Gastrocnemius medialis (tissue), 4 donors: ENCODE measurements at places on chromosomes 3 and 15.

- DNase-seq, result no peak
These were observed 327.1 kb upstream of the GOLIM4 start for GRCh38 chr3:168422843-168423242.

DNA sequence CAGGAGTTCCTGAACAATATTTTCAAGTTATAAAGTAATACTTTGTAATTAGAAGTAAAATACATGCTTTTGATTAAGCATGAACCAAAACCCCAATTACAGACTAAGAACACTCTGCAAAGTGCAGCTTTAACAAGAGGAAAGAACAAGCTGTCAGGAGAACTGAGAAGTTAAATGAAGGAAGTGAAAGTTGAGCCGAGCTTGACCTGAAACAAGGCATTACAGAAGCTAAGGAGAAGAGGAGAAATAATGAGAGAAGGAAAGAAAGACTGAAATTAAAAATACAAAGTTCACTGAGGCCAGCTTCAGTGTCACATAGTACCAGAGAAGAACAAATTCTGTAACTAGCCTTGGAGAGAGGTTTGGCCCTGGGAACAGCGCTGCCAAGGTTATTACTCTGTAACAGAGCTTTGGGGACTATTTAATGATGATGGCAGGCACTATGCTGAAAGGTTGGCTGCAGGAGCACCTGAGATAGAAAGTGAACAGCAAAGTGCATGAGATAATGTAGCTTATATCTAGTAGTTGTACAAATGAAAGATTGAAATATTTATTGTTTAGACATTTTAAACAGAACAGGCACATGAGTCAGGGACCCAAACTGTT, 241.9 kb upstream of the PEX5L start:
- DNase-seq, result no peak

GRCh38 chr3:129953621-129954020, 20.9 kb upstream of the TRH start:
- DNase-seq, result no peak

DNA sequence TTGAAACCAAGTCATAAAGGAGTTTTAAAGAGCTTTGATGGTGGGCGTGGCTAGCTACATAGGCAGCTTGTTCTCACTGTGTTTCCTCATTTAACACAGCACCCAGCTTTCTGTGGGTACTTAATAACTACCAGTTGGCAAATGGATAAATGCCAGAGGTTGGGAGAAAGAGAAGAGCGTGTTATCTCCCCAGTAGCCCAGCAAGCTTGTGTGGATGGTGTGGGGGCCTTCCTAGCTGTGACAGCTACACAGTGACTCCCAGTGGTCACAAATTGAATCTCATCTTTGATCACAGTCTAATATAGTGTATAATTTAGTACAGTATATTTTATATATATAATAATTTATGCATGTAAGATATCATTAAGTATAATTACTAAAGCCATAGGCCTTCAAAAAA, 984.1 kb downstream of the EPHA3 start:
- no peak for DNase-seq

DNA sequence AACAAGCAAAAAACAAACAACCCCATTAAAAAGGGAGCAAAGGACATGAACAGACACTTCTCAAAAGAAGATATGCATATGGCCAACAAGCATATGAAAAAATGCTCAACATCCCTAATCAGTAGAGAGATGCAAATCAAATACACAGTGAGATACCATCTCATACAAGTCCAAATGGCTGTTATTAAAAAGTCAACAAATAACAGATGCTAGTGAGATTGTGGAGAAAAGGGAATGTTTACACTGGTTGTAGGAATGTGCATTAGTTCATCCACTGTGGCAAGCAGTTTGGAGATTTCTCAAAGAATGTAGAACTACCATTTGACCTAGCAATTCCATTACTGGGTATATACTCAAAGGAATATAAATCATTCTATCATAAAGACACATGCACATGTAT, 44.5 kb downstream of the RIOX2 start:
- DNase-seq, result no peak

GRCh38 chr15:100275641-100276040, 66.1 kb downstream of the ADAMTS17 start:
- no peak for DNase-seq

DNA sequence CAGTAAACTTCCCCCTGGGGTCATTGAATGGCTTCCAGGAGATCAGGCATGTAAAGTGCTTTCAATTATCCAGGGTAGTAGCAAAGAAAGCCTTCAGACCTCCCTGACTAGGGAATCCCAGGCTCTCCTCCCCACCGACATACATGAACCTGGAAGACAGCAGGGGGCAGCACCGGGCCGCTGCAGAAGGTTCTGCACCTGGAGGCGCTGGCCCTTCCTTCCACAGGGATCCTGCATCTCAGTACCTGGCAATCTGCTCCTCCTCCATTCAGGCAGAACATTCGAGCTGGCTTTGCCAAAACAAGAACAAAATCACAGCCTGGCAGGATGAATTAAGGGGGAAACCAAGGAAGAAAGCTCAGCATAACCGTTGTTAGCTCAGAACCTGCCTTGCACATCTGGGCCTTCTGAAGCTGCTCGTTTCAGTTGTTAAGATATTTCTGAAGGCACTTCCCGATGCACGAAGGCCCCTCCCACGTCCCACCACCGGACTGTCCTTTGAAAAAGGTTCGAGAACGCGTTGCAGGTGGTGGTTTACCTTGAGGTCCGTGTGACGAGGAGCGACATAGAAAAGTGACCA, 237.7 kb downstream of the SLCO3A1 start:
- no peak for DNase-seq

DNA sequence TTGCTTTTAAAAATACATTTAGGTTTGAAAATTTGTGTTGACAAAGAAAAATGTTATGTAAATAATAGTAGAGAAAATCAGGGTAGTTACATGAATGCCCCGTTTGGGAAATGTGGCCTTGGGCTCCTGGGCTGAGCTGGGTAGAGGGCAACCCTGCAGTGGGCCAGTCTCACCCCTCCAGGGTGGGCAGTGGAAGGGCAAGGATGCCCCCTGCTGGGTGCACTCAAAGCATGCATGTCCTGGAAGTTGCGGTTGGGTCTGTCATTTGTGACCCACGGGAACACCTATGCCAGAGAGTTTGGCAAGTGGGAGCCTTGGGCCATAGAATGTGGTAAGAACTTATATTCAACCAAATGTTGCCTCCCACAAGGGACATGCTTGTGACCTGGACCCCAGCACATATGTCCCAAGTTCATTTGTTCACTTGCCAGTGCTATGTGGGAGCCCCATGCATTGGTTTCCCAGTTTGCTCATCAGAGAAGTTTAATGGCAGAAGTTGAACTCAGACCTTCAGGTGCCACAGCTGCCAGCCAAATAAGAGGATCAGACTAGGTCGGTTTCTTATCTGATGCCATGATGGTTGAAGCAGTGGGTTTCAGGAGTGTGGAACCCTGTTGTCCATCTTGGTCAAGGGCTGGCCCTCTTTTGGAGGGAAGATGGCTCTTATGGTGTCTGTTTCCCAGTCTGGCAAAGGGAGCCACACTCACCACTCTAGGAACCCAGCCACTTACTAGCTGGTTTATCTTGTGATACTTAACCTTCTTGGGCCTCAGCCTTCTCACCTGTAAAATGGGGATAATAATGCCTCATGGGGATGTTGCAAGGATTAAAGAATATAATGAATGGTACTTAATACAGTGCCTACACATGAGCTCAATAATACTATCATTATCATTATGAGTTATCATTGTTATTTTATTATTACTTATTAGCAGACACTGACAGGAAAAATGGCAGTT, 2.5 kb upstream of the PLCB2 start:
- no peak for DNase-seq

- DNase-seq, result peak; percentile 17
These were observed 82.9 kb upstream of the GSK3B start for GRCh38 chr3:120177151-120177550.
